Activated T-helper 1 cell treated with anti-CD3 and anti-CD28 coated beads, Interleukin-2, amount 50 U/mL, for 16 hours (primary cell): ENCODE measurements at places on chromosomes 16 and 17.

- no peak for DNase-seq
Observed at GRCh38 chr17:50021681-50022370, 26.8 kb upstream of the DLX3 start.

DNA sequence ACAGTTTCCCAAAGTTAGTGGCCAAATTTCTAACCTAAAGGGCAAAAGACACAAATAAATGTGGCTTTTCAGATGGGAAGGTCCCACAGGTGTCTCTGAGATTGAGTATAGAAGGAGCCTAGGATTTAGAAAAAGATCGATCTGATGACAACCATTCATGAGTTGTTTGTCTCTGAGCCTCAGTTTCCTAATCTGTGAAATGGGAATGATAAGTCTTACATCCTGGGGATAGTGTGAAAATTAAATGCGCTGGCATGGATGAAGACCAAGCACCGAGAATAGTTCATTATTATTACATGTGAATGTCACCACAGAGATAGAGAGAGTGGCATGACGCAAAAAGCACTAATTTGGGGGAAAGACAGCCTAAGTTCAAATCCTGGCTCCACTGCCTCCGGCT, 7.2 kb downstream of the CDH5 start:
- no peak for DNase-seq

DNA sequence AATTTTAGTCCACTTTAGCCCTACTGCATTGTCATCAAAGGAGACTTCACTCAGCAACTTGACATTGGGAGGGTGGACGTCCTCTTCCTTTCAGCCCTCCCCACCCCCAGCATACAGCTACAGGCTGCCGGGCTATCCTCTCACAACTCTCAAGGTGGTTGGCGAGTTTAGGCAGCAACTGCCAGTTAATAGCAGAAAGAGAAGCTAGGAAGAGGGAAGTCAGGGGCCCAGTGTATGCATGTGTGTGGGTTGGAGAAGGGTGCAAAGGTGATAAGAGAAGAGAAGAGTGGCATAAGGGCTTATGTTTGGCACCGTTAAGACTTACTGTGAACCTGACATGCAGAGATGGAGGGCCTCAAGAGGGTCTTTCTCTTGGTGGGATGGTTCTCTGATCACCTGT, 31.8 kb downstream of the CCL4 start:
- DNase-seq = no peak

- DNase-seq = no peak
Observed at GRCh38 chr17:21298983-21299519, 14.5 kb downstream of the MAP2K3 start.

DNA sequence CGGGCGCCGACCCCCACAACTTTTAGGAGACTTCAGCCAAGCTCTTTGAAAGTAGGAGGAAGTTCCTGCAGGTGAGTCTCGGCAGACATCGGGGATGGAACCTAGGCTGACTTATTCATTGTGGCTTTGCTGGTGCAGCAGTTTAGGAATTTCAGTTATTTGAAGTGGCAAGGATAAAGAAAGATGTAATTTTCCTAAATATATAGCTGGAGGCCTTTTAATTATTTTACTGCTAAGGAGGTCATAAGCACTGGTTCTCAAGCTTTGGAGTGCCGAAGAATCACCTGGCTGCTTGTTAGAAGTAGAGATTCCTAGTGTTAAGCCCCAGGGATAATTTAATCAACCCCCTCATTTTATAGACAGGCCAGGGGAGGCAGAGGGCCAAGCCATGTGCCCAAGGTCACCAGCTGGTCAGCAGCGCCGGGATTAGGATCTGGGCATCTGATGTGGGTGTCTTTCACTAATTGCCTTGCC, 28.9 kb upstream of the BCAR1 start:
- no peak for DNase-seq

- no peak for DNase-seq
Observed at GRCh38 chr16:65786916-65787315, 579.6 kb upstream of the CDH5 start.

DNA sequence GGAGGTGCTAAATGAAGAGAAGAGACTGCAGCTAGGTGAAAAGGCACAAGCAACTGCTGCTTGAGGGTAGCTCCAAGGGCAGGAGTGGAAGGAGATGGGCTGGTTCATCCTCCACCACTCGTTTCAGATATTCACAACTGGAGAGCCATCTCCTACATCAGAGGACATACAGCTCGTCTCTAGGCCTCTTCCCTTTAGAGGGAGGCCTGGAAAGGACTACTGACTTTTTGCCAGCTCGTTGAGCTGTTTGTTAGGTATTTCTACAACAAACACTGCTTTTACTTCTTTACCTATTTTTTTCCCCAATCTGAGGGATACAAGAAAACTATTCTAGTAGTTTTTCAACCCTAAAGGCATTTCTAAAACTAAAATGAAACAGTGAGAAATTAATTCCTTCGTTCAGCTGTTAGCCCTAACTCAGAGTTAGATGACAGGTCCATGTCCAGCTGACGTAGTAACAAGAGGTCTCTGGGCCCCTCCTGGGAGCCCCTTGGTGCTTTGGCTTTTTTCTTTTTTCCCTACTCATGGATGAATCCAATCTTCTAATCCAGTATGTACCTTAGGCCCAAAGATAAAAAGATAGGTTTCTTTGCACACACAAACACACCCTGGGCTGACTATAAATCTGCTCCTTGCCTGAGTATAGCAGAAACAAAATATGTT, 47.8 kb upstream of the TBX2 start:
- DNase-seq = no peak

DNA sequence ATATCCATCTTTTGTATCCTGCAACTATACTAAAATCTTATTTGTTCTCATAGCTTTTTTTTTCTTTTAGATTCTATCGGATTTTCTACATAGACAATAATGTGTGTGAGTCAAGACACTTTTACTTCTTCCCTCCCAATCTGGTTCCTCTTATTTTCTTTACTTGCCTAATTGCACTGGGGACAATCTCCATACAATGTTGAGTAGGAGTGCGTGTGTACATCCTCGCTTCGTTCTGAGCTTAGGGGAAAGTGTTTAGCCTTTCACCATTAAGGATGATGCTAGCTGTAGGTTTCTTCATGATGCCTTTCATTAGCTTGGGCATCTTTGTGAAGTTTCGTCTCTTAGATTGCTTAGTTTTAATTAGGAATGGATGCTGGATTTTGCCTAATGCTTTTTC, 2.9 kb downstream of the SPATA32 start:
- DNase-seq = no peak

DNA sequence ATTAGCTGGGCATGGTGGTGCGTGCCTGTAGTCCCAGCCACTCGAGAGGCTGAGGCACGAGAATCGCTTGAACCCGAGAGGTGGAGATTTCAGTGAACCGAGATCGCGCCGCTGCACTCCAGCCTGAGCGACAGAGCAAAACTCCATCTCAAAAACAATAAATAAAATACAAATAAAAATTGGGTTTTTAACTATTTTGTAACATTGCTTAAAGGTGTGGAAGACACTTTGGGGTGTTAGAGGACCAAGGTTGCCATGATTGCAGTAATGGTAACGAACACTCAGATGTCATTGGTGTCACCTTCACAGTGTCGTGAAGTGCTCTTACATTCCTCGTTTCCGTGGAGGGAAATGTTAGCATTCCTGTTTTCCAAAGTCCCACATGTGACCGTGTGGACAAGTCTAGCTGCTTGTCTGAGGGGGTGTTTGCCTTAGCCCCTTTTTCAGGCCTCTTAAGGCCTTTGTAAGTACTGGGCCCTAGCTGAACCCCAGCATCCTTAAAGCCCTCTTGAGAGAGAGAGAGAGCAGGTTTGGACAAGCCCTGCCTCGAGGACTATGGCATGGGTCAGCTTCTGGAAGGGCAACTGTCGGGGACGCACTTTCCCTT, 8.6 kb downstream of the C16orf96 start:
- DNase-seq = no peak

GRCh38 chr17:73719588-73720071, 75.4 kb upstream of the SDK2 start:
- DNase-seq = no peak

- DNase-seq = no peak
Observed at GRCh38 chr17:83144421-83145357, 65.3 kb downstream of the METRNL start.

GRCh38 chr17:74815550-74816370, 39.6 kb upstream of the NAT9 start:
- no peak for DNase-seq

GRCh38 chr16:11413907-11414595, 68.8 kb downstream of the RMI2 start:
- no peak for DNase-seq

DNA sequence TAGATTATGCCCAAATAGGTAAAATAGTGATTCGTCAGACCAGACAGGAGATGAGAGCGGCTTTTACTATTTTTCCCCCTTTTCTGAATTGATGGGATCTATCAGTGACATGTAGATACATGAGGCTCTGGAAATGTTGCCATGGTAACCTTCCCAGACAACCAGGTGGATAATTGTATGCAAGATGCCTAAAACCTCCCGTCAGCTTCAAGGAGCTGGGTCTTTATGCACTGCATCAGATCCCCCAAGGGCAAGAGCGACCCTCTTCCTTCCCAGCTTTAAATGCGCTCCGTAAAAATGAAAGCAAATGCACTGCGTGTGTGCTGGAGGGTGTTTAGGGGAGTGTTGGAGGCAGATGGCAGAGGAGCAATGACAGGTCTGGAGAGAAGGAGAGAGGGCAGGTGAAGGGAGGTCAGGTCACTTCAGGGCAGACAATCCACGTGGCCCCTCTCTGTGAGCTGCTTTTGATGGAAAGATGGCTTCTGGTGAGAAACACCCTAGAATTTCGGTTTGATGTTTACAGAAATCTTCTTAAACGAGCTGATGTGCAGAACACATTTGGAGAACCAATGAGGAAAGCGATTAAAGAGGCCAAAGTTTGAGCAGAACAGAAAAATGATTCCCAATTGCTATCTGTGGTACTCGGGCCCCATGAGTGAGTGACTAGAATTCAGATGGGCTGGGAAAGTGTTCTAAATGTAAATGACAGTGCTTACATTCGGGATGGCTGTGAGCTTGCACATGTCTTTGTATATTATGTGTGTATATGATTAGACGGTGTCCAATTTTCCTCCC, 461.7 kb upstream of the HSBP1 start:
- DNase-seq = no peak

GRCh38 chr17:64200080-64201032, 62.7 kb downstream of the TEX2 start:
- DNase-seq = no peak

DNA sequence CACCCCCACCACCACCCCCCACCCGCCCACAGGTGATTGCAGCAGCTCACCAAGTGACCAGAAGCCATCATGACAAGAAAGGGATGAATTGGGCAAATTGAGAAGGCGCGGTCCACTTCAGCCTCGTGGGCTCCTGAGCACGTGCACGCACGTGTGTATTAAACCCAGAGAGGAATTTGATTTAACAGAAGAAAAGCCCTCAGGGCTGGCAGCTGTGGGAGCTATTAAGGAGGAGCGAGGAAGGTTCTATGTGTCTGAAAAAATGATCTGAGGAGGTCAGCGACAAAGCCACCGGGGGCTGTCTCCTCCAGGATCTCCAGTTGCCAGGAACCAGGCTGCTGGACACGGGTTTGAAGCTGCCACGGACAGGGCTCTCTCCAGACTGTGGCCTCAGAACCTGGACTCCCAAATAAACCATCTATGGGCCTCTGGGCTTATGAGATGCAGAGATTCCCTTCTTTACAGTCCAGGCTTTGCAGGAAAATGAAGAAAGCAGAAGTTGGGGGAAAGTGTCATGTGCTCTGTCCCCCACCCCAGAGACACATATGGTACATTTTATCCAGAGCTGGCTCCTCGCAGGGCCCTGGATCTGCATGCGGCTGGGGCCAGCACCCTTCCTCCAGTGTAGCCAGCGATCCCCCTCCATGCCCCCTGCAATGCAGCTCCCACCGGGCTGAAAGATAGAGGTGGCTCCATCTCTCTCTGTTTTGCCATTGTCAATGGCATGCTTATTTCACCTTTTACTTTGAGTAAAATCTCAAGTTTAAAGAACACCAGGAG, 219.7 kb upstream of the RPL38 start:
- no peak for DNase-seq

DNA sequence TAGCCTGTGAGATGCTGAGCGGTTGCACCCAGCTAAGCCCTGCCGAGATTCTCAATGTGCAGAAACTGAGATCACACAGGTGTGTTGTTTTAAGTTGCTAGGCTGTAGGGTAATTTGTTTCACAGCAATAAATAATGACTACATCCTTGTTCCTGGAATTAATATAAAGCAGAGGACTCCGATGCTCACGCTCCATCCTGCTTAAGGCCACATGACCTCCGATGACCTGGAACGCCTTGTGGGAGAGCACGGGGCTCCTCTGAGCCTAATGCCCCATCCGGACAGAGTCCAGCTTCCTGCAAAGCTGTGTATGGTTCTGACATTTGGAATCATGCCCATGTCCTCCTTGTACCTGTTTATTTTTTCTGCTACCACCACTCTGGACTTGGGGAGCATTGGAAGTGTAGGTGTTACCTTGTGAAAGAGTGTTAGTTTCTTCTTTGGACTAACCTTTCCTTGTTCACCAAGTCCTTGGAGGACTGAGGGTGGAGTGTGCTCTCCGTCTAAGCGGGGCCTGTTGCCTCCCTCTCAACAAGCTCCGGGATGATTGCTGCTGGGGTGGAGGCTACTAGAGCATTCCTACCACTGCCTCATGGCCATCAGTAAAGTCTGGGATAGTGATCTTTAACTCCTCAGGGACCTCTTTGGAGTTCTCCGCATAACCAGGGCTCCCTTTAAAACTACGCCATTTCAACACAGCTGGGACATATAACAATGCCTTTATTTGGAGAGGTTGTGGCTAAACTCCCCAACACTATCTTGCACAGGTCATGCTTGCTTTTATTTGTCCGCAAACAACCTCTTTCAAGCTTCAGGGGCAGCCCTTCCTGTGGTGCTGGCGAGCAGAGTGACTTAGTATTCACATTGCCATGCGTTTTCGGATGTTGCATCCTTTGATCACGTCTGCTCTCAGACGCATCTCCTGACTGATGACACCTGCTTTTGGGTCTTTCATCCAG, 125.4 kb downstream of the IRX3 start:
- no peak for DNase-seq

GRCh38 chr17:14150619-14151018, 81.3 kb downstream of the COX10 start:
- DNase-seq = no peak

DNA sequence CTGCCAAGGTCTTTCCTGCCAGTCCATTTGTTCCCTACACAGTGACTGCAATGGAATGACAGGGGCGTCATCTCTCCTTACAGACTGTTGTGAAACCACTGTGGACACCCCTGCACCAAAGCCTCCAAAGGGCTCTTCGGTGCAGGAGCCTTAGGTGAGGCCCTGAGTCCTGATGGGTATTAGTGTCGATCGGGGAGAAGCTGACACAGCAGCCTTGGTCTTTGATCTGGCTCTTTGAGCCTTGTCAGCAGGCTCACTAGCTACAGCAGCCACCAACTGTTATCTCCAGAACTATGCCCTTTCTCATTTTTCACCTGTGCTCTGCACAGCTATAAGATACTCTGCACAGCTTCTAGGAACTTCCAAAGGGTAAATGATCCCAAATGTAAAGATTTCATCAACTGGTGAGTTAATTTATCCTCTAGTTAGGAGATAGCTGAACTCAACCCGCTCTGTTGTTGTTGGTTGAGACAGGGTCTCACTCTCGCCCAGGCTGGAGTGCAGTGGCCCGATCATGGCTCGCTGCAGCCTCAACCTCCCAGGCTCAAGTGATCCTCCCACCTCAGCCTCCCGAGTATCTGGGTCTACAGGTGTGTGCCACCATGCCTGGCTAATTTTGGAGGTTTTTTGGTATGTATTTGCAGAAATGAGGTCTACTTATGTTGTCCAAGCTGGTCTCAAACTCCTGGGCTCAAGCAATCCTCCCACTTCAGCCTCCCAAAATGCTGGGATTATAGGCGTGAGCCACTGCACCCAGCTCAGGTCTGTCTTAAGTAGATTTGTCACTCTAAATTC, 19.7 kb downstream of the G6PC1 start:
- DNase-seq = no peak
